Endothelial cell of umbilical vein (primary cell): ENCODE measurements at places on chromosomes 1 and 21. TPM values are rescaled to one million over a fixed set of nuclear protein-coding genes. Genes with fewer than 3 reads are reported as not detected.

Gene CLDN8
- total RNA-seq: not detected in 2 replicates

Gene RGS13
- total RNA-seq: not detected in 2 replicates

Gene PAX7
- not detected in 2 replicates for total RNA-seq

Gene IPP
- 6.3 and 7.2 TPM in 2 replicates for total RNA-seq

Gene ABCG1
- 19.6 and 21.2 TPM in 2 replicates for total RNA-seq

DNA sequence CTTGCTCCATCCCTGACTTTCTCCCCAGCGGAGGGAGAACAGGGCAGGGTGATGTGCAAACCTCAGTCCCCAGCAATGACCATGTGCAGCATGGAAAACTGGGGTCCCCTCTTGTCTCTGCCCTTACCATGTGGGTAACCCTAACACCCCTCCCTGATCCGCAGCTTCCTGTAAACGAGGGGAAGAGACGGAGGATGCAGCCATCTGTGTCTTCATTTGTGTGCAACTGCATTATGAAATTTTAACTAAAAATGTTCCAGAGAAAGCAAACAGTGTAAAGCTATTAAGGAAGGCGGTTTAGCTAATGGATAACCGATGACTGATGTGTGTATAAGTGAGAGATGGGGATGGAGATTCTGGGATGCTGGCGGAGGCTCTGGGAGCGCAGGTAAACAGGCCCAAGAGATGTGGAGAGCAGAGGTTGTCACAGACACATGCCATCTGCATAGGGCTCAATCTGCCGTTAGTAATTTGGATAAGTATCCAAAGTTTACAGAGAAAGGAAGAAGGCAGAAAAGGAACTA, 206.6 kb downstream of the DSCAM start:
- no peaks in the 10 kb centered on the region for H3K27me3 ChIP-seq
- no peaks in the 10 kb centered on the region for H3K4me1 ChIP-seq
- H3K4me3 ChIP-seq: no peak overlapping the region
- H3K27ac ChIP-seq: no peak overlapping the region
- no peaks in the 10 kb centered on the region for H3K36me3 ChIP-seq
- no peak for DNase-seq

DNA sequence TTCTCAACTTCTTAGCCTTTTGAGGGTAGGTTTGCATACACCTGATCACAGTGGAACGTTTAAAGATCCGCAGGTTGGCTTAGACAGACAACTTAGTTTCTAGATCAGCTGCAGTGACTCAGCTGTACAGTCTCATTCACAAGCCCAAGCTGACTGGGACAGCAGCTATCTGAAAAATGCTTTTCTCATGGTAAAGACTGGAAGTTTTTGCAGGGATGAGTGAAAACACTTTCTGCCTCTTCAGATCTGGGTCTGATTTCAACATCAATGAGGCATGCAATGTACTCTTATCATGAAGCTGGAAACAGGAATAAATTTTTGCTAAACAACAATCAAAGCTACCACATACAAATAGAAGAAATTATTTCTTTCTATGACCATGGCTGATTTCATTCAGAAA, 61.1 kb upstream of the PTBP2 start:
- no peaks in the 10 kb centered on the region for H3K4me1 ChIP-seq
- H3K36me3 ChIP-seq: no peaks in the 10 kb centered on the region
- H3K27ac ChIP-seq: no peak overlapping the region
- H3K27me3 ChIP-seq: no peaks in the 10 kb centered on the region
- no peak for DNase-seq

DNA sequence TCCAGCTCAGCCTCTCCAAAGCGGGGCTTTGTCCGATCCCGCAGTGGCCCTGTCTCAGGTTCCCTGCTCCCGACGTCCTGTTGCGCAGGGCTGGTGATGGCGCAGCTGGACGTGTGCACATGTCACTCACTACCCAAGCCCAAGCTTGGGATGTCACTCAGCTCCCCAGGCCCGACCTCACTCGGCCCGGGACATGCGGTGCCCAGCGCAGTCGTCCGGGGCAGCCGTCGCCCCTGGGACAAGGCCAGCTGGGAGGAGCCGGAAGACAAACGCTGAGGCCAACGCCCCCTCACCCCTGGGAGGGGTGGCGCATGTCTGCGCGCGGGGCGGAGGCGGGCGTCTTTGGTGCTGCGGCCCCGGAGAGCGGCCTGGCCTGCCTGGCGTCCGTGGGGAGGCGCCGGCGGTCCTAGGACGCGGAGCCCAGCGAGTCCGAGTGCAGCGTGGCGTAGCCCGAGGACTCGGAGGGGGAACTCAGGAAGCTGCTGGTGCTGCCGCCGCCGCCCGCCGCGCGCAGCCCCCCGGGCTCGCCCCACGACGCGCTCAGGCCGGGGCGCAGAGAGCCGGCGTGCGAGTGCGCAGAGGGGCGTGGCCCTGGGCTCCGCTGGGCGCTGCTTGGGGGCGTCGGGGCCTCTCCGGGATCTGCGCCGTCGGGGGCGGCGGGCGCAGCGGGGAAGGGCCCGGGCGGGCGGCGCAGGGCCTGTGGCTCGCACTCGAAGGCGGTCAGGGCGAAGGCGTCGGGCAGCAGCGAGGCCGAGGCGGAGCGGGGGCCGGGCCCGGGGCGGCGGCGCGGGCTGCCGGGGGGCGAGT, 5.2 kb downstream of the HES3 start:
- no peak for DNase-seq
- H3K4me1 ChIP-seq: peaks cover 5% of the 10 kb centered on the region
- H3K27ac ChIP-seq: no peak overlapping the region

GRCh38 chr1:26690576-26691031, 5.2 kb upstream of the ARID1A start:
- H3K27ac ChIP-seq: no peak overlapping the region
- no peak overlapping the region for H3K4me3 ChIP-seq
- H3K4me1 ChIP-seq: peaks cover 27% of the 10 kb centered on the region
- H3K36me3 ChIP-seq: no peaks in the 10 kb centered on the region
- peak; percentile 59 for DNase-seq

DNA sequence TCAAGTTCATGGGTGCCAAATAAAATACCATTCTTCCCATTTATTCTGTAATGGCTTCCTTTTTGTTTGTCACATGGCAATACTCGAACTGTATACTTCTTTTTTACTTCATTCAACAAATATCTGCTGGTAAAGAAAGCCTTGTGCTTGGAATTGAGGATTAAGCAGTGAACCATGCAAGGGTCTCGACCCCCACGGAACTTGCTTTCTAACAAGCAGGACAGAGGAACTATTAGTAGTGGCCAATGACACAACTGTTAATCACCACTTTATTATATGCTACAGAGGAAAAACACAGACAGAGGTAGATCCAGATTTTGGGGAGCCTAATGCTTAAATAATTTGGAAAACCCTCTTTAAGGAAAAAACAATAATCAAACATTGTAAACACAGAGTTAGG, 542.2 kb downstream of the DPYD start:
- H3K4me3 ChIP-seq: no peak overlapping the region
- H3K4me1 ChIP-seq: no peaks in the 10 kb centered on the region
- DNase-seq: peak; percentile 12
- H3K27me3 ChIP-seq: no peaks in the 10 kb centered on the region
- no peaks in the 10 kb centered on the region for H3K36me3 ChIP-seq
